Stimulated activated CD8-positive, alpha-beta memory T cell treated with anti-CD3 and anti-CD28 coated beads, Interleukin-7, amount 100 ng/mL, for 1 hour (primary cell): ENCODE measurements at places on chromosomes 7 and 10.

DNA sequence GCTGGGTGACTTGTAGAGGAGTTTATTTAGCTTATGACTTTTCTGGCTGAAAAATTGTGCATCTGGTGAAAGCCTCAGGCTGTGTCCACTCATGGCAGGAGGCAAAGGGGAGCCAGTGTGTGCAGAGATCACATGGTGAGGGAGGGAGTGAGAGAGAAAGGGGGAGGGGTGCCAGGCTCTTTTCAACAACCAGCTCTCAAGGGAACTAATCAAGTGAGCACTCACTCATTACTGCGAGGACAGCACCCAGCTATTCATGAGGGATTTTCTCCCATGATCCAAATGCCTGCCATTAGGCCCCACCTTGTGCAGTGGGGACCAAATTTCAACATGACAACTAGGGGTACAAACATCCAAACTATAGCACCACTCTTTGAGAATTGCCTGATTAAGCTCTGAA lies 590.2 kb downstream of the MAGI2 start:
- no peak for DNase-seq

- DNase-seq = no peak
Measured at GRCh38 chr10:91054325-91054724, 133.4 kb upstream of the ANKRD1 start.

GRCh38 chr10:45075216-45075615 lies 74.5 kb downstream of the ZNF22 start:
- DNase-seq = no peak

DNA sequence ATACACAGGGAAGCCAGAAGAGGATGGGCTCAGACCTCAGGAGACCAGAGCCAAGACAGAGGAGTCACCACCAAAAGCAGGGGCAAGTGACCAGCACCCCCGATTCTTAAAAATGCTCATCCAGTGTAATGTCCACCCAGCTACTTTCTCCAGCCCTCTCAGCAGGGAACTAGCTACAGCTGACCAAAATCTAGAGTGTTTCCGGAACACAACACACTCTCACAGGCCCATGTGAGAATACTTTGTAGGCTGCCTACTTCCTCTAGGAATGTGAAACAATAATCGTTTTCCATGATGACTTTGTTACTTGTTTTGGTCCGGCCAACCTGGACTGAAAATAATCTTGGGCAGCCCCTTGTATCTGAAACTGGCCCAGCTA lies 14.5 kb downstream of the PSAP start:
- no peak for DNase-seq

DNA sequence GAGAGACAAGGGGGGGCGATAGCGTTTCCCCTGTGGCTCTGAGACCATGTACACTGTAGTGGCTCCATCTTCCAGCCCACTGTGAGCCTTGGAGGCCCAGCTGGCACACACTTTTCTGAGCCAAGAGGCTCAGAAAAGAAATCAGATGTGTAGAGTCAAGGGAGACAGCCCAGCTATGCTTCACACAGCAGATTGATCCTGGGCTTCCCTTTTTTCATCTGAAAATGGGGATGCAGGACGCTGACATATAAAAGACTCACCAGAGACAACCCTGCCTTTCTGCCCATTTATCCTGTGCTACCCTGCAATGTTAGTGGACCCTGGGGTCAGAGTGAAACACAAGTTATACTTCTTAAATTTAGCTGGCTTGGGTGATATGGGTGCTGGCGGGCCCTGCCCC lies 14.3 kb downstream of the TMEM273 start:
- DNase-seq = no peak

GRCh38 chr7:156614434-156615264 lies 25.9 kb upstream of the RNF32 start:
- no peak for DNase-seq

- DNase-seq = no peak
Measured at GRCh38 chr10:114749510-114749909, 72.1 kb upstream of the FHIP2A start.

GRCh38 chr10:49280001-49280408 lies 19.0 kb upstream of the C10orf71 start:
- DNase-seq = no peak

- DNase-seq = no peak
Measured at GRCh38 chr10:5905854-5906507, 15.9 kb downstream of the FBH1 start.

DNA sequence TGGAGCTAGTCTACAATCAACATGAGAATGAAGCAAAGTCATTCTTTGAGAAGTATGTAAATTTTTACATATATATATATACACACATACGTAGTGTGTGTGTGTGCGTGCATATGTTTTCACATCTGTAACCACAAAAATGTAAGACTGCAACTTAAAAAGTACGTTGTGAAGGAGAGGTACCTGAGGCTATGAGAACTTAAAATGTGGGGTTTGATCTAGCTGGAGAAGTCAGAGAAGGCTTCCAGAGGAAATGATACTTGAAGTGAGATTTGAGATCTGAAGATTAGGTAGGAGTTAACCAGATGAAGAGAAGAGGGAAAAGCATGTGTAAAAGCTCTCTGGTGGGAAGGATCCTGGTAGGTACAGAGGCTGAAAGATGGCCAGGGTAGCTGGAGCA lies 5.8 kb downstream of the TAF5 start:
- DNase-seq = no peak

- no peak for DNase-seq
Measured at GRCh38 chr7:122887198-122887597, 938 bp upstream of the CADPS2 start.

DNA sequence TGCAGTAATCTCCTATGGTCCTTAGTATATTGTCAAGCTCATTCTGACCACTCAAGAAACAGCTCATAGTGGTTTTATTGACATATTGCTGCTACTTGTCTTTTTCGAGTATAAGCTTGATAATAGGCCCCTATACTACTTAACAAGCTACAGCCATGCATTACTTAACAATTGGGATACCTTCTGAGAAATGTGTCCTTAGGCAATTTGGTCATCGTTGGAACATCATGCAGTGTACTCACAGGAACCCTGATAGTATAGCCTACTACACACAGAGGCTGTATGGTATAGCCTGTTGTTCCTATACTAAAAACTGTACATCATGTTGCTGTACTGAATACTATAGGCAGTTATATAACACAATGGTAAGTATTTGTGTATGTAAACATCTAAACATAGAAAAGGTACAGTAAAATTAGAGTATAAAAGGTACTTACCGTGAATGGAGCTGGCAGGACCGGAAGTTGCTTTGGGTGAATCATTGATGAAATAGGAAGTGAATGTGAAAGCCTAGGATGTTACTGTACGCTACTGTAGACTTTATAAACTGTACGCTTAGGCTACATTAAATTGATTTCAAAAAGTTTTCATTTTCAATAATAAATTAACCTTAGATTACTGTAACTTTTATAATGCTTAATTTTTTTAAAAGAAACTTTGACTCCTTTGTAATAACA lies 160.9 kb downstream of the LRRC4 start:
- no peak for DNase-seq

- peak; percentile 23 for DNase-seq
Measured at GRCh38 chr10:100510533-100511308, 8.9 kb downstream of the SEC31B start.

DNA sequence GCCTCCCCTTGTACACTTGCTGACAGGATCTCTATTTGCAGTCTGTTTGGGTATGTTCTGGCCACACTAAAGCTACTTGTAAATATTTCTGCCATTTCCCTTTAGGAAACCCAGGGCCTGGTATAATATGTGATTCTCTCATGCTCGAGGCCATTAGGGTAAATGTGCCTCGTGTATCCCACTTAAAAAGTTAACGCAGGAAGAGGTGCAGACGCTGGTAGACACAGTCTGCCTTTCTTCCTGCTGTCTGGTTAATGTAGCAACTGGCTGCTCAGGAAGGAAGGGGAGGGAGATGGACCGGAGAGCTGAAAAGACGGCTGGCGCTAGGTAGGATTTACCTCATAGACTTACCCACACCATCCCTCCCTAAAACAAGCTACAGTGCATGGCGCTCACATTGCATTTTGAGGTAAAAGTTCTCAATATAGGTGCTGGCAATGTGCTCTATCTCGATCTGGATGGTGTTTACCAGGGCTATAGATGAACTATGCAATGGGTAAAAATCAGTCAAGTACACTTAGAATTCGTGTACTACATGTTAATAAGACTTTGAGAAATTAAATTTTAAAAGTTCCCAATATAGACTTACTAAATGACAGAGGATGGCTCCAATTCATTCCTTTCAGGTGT lies 125.9 kb downstream of the JAZF1 start:
- DNase-seq = no peak

- no peak for DNase-seq
Measured at GRCh38 chr10:35573796-35574195, 31.3 kb upstream of the GJD4 start.

GRCh38 chr10:113620511-113620910 lies 43.3 kb downstream of the NRAP start:
- DNase-seq = no peak

GRCh38 chr10:18436902-18437301 lies 214.5 kb downstream of the NSUN6 start:
- DNase-seq = no peak

DNA sequence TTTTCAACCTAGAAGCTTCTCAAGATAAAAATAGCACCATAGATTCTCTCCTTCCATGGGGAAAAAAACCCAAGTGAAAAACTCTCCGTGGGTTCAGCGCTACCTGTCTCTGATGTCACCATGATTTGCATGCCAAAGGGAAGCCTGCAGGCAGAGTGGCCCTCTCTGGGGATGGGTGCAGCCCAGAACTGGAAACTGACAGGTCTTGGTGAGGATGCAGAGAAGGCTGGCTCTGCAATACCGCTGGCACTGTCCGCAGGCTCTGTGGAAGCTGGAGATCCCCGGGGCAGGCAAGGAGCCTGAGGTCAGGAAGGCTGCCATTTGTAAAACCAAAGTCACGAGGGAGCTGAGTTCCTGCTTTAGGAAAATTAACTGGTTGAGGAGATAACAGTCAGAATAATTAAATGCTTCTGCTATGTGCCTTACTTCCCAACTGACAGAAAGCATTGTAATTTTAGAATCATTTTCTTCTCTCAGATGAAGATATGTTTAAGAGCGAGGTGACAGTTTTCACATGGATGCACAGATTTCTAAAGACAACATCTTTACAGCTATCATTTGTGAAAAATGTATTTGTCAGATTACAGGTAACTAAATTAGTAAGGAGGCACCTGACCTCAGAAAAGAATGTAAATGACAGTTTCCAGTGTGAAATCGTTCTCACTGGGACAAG lies 731.5 kb upstream of the FZD8 start:
- DNase-seq = no peak

GRCh38 chr7:24978843-24979469 lies 1.0 kb downstream of the OSBPL3 start:
- no peak for DNase-seq

- peak; percentile 23 for DNase-seq
Measured at GRCh38 chr10:91796331-91797047, 1.7 kb upstream of the TNKS2 start.

DNA sequence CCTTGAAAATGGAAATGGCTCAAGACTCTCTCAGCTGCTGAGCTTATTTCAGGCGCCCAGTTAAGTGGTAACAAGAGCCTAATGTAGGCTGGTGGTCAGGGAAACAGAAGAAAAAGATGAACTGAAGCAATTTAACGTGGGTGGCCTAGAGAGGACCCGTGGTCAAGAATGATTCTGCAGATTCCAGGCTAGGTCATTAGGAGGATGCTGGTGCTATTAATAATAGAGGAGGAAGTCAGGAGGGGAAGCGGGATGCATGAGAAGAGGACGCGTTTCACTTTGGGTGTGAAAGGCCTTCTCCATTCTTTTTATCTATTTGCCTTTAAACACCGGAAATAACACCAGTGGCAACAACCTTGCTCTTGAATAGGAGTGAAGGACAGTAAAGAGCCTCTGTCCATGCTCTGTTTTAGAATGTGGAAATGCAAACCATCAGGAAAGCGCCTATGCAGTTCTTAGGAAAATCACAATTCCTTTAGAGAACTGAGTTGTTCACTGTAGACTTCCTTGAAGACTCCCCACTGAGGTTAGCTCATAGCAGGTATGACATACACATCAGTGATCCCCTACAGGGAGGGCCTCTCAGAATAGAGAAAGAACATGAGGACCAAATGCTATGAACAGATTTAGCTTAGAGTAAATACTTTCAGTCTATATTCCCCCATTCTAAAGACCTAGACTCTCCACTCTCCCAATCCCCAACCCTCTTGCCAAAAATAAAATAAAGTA lies 8.6 kb downstream of the LIPA start:
- no peak for DNase-seq

DNA sequence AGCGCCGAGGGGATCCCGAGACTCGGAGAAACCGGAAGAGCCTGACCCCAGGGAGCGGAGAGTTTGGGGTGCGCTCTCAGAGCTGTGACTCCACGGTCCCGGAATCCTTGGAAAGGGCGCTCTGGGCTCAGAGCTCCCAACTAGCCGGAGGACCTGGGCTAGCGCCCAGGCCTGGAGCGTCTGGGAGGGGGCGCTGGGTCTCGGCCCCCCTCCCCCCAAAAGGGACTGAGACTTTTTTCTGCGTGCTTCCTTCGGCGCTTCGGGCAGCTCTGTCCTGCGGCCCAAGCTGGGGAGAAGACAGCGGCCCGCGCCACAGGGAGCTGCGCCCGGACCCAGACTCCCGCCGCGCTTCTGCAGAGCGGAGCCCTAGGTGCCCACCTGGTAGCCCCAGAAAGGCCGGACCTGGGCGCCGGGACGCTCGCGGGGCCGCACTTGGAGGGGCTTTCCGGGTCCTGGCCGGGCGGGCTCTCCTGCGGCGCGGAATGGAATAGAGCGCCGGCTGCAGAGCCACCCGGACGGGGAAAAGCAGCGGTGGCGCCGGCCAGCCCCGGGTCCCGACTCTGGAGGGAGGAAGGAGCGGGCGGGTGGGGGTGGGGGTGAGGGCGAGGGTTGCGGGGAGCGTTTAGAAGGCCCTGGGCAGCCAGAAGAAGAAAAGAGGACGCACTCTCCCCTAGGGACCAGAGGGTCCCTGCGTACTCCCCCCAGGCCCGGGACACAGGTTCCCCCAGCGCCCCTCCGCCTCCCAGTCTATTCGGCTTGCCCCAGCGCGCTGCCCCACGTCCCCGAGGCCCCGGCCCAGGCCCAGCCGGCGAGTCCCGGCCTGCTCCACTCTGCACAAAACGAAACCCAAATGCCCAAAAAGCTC lies 4.7 kb downstream of the ZNF503 start:
- no peak for DNase-seq

DNA sequence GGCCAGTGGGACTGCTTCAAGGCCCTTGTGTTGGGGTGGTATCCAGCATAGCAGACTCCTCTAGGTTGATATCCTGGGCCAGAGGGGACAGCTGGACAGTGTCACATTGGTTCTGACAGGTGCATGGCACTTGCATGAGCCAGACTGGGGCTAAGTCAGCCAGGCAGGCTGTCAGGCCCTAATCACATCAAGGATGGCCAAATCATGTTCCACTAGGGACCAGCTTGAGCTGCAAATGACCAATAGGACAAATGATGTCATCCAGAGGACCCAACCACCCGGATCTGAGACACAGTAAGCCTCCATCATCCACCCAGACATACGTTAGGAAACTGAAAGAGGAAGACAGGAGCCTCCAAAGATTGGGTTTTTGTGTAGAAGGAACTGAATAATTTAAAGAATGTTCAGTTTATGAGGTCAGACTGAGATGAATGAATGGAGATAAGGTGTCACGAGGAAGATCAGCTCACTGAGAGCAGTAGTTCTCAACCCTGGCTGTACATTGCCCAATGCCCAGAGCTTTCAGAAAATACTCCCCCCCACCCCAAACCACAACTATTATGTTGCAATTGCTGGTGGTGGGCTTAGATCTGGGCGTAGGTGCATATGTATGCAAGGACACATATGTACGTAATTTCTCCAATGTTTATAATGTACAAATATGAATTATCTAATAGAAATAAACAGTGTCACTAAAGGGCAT lies 75.2 kb upstream of the INHBA start:
- DNase-seq = no peak

GRCh38 chr7:34308595-34308994 lies 349.4 kb upstream of the NPSR1 start:
- DNase-seq = no peak
